ENCODE measurements at places on chromosomes 7 and 10.

GRCh38 chr7:32318300-32319011, 171.7 kb downstream of the LSM5 start:
- DNase-seq, result no peak

DNA sequence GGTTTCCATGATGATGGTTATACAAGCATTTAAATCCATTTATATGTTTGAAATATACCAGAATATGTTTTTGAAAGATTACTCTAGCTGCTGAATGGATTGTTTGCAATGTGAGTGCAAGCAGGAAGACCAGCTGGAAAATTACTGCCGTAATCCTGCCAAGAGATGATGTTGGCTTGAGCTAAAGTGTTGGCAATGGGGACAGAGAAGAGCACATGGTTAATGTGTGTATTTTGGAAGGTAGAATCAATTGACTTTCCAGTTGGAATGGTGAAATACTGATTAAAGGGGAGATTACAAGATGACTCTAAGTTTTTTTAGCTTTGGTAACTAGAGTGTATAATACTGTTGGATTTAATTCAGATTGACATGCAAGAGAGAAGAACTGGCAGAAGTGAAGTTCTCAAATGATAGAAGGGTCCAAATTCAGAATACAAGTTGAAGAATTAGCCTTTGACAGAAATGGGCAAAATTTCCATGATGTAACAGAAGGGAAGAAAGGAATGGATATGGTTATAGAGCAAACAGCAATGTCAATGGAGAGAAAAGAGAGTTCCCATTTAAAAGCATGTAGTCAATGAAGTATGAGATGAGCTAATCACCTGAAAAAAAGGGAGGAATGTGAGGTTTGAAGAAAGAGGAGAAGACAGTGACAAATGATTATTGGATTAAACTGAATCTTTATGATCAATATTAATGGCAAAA, 422.0 kb downstream of the CDC14C start:
- no peak for DNase-seq

DNA sequence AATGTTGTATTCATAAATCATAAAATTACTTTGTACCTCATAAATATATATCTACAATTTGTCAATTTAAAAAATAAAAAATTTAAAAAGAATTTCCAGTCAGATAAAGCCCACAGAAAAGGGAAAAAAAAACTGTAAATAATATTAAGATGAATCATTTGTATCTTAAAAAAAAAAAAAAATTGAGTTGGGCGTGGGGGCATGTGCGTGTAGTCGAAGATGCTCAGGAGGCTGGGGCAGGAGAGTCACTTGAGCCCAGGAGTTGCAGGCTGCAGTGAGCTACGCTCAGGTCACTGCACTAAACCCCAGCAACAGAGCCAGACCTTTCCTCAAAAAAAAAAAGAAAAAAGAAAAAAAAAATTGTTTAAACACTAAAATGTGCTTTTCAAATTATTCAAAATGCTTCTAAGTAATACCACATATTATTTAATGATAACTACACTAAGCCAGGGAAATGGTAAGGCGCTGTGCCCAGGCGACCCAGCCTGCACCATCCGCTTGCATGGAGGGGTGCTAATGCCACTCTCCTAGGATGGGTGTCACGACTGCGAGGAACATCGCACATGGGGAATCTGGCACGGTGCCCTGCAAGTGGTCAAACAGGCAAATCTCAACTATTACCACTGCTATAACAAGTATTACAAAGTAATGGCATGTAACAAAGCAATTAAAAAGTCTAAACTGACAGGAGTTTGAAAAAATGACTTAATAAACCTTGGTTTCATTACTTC, 15.4 kb downstream of the GLUD1 start:
- DNase-seq, result peak; percentile 44

- peak; percentile 34 for DNase-seq
Observed at GRCh38 chr10:99619090-99619800, 994 bp downstream of the SLC25A28 start.

DNA sequence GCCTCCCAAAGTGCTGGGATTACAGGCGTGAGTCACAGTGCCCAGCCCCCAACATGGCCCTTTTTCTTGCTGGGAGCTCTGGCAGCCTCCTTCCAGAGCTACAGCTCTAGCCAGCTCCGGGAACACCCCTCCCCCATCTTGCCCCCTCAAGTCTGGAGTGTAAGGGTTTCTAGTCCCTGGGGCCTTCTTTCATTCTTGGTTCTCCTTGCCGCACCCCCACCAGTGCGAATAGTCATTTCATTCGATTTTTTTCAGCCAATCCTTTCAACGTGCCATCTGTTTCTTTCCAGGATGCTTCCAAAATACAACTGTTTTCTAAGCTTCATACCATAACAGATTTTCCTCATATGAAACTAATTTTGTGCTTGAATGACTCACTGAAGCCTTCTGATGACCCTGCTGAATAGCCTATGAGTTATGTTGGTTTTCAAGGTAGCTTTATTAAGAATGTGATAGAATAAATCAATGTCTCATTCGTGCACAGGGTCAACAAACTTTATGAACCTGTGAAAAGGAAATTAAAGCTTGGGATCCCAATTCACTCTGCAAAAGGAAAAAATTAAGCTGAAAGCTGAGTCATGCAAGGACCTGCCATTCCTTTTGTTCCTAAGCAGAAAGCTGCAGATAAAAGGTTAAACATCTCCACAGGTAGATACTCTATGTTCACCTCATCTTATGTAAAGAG, 38.6 kb downstream of the CDC14C start:
- DNase-seq, result no peak

DNA sequence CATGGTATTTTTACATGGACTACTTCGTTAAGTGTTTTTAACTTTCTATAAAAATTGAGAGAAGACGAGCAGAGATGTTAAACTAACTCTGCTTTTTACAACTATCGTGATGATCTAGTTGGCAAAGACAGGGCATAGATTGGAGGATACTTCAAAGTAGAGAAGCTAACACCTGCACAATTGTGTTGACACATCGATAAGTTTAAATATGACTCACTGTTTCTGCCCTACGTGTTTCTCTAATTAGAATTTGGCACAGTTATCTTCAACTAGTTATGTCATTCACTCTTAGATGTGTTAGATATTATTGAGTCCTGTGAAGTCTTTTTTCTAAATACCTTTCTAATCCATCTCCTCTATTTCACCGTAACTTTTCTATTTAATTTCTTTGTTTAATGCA, 68.5 kb upstream of the FERD3L start:
- no peak for DNase-seq

DNA sequence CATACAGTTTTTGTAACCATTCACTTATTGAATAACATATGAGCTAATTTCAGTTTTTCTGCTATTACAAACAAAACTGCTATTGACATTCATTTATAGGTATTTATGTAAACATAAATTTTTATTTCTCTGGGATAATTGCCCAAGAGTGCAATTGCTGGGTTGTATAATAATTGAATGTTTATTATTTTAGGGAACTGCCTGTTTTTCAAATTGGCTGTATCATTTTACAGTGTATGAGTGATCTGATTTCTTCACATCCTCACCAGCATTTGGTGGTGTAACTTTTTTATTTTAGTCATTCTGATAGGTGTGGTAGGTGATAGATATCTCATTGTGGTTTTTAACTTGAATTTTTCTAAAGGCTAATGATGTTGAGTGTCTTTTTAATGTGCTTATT, 26.4 kb downstream of the KIF11 start:
- DNase-seq, result no peak

DNA sequence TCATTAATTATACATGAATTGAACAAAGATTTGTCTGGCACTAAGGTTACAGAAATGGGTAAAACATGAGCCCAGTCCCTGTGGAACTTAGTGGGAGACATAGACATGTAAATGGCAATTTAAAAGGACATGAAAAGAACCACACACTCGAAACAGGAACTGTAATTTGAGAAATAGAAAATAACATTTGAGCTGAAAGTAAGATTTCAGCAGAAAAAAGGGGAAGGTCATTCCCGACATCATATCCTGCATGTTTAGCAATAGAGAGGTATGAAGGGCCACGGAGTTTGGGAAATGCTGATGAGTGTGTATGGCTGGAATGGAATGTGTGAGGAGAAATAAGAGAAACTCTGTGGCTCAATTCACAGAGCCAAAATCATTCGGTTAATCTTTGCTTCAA, 175.4 kb upstream of the AHR start:
- peak; percentile 78 for DNase-seq

DNA sequence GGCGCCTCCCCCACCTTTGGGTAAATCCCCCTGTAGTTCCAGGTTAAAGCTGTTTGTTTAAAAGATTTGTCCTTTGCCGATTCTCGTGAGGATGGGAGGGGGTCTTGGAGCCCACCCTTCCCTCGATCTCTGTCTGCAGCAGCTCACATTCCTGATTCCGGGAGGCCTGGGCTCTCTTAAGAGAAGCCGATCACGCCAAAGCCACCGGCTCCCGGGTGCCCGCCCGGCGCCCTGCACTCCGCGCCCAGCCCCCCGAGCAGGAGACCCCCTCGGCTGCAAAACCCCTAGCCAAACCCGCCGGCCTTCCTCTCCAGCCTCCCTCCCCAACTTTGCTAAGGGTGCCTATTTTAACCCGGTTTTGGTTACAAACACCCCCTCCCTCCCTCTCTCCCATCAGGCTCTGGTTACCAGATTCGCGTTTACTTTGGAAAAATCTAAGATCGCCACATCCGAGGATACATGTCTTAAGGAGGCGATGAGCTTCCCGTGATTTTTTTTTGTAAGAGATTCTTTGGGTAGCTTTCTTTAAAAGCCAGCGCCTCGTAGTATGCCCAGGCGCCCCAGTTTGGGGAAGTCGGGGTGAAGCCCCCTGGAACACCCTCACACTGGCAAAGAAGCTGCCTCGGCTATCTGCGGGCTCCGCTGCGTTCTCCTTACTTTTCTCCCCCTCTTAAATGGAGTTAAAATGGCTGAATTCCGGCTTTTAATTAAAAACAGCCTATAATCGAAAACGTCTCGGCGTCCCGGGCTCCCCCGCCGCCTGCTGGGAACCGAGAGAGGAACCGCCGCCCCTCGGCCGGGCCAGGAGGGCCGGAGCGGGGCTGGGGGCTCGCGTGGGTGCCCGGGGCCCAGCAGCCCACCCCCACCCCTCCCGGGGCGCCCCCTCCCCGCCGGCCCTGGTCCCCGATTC, 983 bp downstream of the TNRC18 start:
- peak; percentile 69 for DNase-seq

- no peak for DNase-seq
Observed at GRCh38 chr10:31346953-31347352, 27.9 kb downstream of the ZEB1 start.

DNA sequence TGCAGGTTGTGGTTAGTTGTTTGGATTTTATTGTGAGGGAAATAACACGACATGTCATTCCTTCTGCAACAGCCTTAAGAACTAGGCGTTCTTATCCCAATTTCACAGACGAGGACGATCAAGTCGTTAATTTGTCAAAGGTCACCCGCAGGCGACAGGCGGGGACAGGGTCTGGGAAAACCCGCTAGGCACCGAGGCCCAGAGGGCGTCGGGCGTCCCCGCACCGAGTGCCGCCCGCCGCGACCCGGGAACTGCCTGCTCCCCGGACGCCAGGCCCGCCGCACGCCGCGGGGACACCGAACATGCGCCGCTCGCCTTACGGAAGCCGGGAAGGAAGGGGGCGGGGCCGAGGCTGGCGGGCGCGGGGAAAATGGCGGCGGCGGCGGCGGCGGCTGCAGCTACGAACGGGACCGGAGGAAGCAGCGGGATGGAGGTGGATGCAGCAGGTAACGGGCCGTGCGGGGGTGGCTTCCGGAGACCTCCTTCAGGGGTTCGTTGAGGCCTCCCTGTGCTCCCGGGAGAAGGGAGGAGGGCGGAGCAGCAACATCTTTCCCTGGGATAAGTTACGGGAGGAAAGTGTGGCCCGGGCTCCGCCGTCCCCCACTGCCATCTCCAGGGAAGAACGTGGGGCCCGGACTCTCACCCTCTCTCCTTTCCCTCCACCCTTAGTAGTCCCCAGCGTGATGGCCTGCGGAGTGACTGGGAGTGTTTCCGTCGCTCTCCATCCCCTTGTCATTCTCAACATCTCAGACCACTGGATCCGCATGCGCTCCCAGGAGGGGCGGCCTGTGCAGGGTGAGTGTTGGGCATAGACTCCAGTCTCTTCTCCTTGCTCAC, at the start of gene COPS6:
COPS6 (plus strand) TSS at position 349 of the 837 bp plus-strand sequence; CDS start at position 371, 22 bp downstream.
- DNase-seq, result peak; percentile 80

DNA sequence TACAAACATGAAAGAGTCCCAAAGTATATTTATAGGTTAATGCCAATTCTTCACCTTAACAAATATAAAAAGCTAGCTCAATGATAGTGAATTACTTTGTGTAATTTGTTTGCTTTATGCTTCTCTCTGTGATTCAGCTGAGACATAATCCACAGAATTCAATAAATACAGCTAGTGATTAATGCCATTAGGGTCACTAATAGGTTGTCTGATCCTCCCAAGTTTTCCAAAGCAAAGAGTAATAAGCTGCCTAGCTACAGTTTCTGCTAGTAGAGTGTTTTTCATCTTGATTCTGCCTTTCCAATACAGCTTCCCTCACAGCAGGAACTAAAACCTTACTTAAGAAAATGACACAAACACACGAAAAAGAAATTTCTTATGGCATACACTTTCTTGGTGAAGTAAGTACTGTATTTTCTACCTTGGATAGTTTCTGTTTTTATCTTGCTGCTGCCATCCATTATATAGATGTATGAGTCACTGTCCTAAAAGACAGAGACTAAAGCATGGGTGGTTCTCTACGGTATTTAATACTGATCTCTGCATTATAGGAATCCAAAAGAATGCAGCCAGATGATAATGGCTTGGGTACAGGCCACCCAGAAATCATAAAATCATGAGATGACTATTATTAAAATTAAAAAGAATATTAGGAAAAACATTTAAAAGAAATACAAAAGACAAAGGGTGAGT, 170.0 kb downstream of the TPK1 start:
- no peak for DNase-seq

GRCh38 chr7:12269100-12269895, 58.2 kb downstream of the TMEM106B start:
- no peak for DNase-seq

DNA sequence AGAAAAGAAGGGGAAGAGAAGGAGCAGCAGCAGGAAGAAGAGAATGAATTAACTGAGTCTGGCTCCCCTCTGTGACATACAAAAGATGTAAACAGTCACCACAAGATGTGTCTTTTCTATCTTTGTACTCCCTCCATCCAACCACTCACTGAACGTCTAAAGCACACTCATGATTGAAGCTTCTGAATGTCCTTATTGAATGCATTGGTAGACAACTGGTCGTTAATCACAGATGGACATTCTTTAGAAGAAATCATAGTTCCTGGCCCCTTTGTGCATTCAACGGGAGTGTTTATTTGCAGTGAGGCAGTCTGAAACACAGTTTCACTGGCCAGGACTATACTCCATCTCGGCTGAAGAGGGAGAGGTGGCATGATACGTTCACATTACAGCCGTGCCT, 206.3 kb upstream of the KMT2E start:
- DNase-seq, result no peak
